ENCODE measurements at places on chromosomes 16 and 17.
A peak's percentile ranks its signal among the peaks of the same experiment; 100 is the strongest.

- no peak for DNase-seq
These were observed 30.3 kb upstream of the CDH15 start for GRCh38 chr16:89140981-89141883.

DNA sequence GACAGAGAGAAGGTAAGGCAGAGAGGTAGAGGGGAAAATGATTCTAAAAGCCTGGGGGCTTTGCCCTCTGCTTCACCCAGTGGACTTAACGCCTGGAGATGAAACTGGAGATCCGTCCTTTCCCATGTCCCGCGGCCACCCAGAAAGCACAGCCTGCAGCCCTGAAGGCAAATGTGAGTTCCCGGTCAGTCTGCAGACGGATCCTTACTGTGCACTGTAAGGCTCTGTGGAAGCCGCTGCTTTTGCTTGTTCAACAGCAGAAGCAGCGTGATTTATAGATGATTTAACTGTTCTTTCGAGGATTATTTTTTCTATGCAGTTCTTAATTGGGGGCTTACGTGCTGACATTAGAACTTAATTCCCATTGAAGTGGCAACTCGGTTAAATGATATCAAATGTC lies 290.4 kb downstream of the FOXL1 start:
- DNase-seq, result no peak

GRCh38 chr17:79625706-79626105 lies 14.9 kb upstream of the RBFOX3 start:
- DNase-seq, result no peak

DNA sequence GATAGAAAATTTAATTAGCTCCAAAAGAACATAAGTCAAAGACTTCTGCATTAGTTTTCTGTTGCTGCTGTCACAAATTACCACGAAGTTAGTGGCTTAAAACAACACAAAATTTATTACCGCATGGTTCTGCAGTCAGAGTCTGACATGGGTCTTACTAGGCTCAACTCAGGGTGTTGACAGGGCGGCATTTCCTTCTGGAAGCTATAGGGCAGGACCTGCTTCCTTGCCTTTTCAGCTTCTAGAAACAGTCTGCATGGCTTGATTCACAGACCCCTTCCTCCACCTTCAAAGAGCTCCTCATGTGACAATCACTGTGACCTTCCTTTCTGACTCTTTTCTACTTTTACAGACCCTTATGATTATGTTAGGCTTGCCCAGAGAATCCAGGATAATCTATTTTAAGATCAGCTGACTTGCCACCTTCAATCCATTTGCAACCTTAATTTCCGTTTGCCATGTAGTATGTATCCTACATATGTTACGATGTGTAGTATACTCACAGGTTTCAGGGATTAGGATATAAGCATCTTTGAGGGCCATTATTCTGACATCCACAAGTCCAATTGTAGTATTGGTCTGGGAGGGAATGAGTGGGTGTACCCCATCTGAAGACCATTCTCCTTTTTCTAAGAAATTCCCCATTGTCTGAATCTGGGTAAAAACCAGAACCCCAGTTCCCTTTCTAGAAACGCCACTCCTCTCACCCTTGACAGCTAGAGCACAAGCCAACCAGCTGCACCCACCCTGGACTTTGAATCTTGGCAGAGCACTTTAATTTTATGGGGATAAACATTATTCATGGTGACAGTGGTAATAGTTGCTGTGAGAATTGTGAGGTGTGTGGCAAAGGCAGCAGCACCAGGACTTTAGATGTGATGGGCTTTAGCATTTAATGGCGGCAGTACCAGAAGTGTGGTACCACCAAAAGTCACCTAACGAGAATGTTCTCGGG lies 265.5 kb downstream of the KCNJ2 start:
- DNase-seq, result no peak

GRCh38 chr17:57860414-57860999 lies 10.7 kb upstream of the MRPS23 start:
- no peak for DNase-seq

DNA sequence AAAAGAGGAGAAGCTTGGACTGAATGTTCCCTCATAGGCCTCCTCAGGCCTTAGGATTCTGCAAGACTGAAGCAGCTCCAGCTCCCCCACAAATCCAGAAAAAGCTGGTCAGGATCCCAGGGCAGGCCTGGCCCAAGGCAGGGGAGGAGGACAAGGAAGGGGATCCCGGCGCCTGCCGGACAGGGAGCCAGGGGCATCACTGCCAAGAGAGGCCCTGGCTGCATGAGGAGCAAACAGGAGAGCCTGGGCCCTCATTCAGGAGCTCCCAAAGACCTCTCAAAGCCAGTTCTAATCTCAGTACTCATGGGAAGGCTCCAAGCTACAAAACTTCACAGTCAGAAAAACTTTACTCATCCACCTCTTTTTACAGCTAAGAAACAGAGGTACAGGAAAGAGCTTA lies 67.3 kb downstream of the ZNF423 start:
- no peak for DNase-seq

DNA sequence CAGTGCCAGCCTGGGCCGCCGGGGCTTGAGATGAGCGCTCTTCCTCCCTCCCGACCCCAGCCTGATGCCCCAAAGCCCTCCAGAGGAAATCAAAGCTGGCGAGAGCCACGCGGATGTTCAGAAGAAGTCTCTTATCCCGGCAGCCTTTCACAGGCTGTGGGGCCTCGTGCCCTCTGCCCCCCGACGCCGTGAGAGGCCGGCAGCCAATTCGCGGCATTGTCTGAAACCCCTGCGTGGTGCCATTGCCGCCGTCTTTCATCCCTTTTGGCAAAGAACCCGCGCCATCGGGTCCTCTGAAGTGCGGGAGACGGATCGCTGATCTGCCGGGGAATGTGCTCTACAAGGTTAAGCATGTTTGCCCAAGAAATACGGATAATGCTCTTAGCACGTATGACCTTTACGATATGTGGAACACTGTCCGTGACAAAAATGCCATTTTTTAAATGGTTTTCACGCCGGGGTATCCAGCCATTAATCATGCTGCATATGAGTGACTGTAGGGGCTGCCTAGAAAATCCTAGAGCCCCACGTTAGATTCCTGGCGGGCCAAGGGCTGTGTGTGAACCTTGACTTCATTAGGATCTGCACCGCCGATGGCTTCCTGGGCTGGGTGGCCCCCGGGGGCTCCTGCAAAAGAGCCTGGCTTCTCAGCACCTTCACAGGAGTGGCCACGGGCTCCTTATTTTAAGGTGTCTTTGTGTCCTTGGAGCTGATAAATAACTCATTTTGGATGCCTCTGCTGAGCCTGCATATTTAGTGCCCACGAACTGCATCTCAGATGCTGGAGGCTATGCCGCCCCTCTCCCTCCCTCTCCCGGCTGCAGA lies 165.1 kb upstream of the TNRC6C start:
- DNase-seq, result no peak

DNA sequence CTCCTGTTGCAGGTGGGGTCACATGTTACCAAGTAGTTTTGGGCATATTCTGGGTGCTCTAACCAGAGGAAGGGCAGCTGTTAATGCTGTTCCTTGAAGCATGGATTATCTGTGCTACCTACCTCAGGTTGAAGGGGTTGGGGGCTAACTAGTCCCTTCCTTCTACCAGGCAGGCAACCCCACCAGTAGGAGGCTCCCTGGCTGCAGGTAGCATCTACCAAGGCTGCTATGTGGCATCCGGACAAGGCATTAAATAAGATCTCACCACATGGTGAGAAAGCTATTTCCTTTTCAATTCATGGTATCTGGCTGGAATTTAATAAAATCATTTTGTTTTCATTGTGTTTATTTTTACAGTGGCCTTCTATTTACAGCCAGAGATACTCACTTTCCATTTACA lies 62.5 kb downstream of the CACNG3 start:
- no peak for DNase-seq

DNA sequence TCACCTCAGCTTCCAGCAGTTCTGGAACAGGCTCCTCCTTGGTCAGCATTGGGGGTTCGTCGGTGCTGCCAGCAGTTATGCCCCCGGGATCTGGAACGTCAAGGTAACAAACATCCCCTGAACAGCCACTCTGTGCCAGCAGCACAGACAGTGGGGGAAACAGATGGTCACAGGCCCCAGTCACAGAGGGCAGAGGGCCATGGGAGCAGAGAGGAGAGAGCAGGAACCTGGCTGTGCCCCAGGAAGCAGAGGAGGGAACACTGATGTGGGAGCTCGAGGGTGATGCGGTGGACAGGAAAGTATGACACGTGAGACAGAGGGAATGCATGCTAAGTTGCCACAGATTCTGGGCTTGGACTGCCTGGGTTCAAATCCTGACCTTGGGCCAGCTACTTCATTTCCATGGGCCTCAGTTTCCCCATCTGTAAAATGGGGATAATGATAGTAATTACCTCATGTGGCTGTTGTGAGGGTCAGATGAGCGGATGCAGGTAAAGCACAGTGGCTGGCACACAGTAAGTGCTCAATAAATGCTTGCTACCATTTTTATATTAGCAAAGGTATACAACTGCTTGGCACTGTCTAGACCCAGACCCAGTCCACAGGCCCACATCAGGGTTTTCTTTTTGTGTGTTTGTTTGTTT lies 4.9 kb downstream of the BCL7C start:
- no peak for DNase-seq

DNA sequence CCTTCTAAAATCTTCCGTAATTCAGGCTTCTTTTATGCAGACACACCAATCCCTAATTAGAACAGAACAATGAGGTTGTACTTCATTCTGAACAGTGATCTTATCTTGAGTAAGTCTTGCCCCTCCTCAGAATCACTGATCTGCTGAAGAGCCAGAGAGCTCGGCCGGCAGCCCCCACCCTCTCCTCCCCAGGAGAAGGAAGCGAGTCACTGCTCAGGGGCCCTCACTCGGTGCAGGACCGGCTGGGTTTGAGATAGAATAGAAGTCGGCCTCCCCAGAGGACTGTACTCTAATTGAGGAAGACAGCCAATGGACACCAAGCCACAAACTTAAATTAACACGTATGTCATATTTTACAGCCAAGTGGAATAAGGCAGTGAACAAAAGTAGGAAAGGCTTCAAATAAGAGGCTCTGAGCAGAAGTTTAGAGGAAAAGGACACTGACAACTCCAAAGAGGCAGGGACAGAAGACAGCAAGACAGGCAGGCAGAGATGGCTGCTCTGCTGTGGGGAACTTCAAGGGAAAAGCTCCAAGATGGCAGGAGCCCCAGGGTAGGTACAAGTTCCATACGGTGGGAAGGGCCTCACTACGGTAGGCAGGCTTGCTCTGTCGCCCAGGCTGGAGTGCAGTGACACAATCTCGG lies 18.6 kb downstream of the CREBBP start:
- DNase-seq, result no peak

DNA sequence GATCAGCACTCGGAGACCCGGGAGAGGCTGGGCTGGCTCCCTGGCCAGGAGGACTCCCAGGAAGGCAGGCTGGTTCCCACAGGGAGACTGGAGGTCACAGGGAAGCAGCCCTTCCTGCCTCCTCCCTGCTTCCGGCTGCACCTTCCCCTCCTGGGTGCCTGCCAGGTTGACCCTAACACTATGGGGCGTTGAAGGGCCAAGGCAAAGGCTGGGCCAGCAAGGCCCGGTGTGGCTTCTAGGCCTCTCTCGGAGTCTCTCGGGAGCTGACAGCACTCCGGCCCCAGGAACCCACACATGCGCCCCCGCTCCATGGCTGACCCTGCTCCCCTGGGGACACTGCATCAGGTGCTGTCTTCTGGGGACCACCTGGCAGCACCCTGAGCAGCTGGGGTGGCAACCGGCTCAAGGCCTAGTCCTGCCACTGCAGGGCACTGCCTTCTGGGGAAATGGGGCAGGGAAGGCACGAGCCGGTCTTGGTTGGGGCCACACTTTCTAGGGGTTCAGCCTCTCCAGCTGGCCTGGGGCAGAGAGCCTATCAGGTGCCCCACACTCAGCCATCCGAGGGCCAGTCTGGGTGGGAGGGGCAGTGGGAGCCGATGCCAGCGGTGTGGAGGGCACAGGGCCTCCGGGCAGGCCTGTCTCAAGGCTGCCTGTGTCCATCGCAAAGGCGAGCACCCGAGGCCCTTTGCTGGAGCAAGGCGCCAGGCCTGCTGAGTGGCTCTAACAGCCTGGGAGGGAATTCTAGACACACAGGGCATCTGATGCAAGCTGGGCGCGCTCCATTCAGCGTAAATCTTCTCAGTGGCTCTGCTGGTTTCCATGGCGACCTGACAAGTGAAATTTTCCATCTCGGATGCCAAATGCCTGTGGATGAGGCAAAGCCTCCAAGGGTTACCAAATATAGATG lies 5.6 kb upstream of the MTSS2 start:
- DNase-seq, result peak; percentile 95

GRCh38 chr16:74902161-74902560 lies 82.8 kb downstream of the WDR59 start:
- DNase-seq, result no peak

DNA sequence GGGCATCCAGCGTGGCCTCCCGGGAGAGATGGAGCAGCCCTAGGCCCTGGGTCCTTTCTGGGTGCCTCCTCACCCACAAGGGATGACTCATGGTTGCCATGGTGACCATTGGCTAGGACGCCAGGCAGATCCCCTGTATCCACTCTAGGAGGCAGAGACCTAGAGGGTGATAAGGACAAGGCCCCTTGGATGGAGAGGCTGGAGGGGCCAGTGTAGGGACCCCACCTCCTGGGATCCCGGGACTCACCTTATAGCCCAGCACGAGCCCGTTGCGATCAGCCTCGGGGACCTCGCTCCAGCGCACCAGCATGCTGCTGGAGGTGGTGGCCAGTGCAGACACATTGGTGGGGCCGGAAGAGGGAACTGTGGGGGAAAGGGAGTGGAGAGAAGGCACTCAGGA lies 82.2 kb upstream of the CDC42EP4 start:
- no peak for DNase-seq

GRCh38 chr16:73875996-73876690 lies 420.5 kb upstream of the PSMD7 start:
- DNase-seq, result no peak

All from skin of body (tissue), 3 donors.